ENCODE measurements at places on chromosomes 5 and 9.

GRCh38 chr5:172758077-172758833 lies 12.7 kb downstream of the DUSP1 start:
- DNase-seq = no peak
- peaks cover 11% of the 10 kb centered on the region for H3K4me1 ChIP-seq
- H3K36me3 ChIP-seq = no peaks in the 10 kb centered on the region
- peak overlapping the region; percentile 74 for H3K27ac ChIP-seq

- no peaks in the 10 kb centered on the region for H3K27me3 ChIP-seq
- H3K27ac ChIP-seq = no peak overlapping the region
- no peak overlapping the region for H3K4me3 ChIP-seq
- H3K4me1 ChIP-seq = no peaks in the 10 kb centered on the region
Measured at GRCh38 chr9:88370346-88370745, 17.9 kb upstream of the SPIN1 start.

- no peak overlapping the region for H3K4me3 ChIP-seq
- no peaks in the 10 kb centered on the region for H3K36me3 ChIP-seq
- no peak overlapping the region for H3K27ac ChIP-seq
- no peaks in the 10 kb centered on the region for H3K27me3 ChIP-seq
- no peak for DNase-seq
Measured at GRCh38 chr5:136425921-136426320, 60.6 kb upstream of the TRPC7 start.

- DNase-seq = no peak
- H3K4me3 ChIP-seq = peak within 1 kb of the TSS; percentile 16
- H3K27me3 ChIP-seq = no peaks in the 10 kb centered on the region
- H3K4me1 ChIP-seq = no peaks in the 10 kb centered on the region
- H3K36me3 ChIP-seq = no peaks in the 10 kb centered on the region
Measured at GRCh38 chr9:38423973-38424843, at the start of gene IGFBPL1. IGFBPL1 (minus strand) TSS chr9:38424454; CDS start chr9:38424424, 30 bp downstream.

DNA sequence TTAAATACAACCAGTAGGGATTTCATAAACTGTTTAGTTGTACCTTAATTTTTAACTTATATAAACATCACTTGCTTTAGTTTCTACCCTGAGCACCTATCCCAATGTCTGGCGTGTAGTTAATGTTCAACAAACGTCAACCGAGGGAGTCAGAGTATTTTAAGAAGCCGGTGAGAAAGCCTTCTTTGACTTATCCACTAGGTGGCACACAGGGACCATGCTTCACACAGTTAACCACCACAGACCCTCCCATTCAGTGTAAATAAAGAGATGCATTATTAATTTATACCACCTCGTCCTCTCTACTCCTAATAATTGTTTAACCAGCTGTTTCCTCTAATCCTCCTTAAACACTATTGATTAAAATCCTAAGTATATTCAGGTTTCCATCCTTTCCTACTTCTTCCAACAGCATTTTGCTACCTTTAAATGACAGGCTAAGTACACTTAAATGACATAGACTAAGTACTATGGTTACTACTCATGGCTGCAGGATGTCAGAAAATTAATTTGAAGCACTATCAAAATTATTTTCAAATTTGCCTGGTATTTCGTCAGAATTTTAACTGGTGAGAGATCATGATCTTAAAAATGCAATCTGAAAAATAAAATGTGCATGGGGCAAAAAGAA lies 2.3 kb downstream of the HAPLN1 start:
- H3K27me3 ChIP-seq = no peaks in the 10 kb centered on the region
- H3K27ac ChIP-seq = no peak overlapping the region
- peaks cover 15% of the 10 kb centered on the region for H3K4me1 ChIP-seq
- no peak overlapping the region for H3K4me3 ChIP-seq
